ENCODE measurements at places on chromosomes 3 and 15.

GRCh38 chr15:87959662-87960061 is 296.9 kb downstream of the NTRK3 start:
- DNase-seq = no peak

DNA sequence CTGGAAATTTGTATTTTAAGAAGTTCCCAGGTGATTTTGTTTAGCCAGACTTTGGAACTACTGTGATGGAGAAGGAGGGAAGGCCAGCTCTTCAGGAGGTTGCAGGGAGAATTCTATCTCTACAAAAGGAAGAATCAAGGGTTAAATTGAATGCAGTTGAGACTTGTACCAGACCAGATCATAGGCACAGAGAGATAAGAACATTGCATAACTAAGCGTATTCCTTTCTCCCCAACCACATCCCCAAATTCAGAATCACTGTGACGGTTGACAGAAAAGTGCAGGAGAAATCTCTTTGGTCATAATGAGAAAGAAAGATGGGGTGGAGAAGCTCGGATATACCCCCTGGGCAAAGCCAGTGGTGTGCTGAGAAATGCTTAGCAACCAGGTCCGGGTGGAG is 7.2 kb downstream of the PLD1 start:
- no peak for DNase-seq

DNA sequence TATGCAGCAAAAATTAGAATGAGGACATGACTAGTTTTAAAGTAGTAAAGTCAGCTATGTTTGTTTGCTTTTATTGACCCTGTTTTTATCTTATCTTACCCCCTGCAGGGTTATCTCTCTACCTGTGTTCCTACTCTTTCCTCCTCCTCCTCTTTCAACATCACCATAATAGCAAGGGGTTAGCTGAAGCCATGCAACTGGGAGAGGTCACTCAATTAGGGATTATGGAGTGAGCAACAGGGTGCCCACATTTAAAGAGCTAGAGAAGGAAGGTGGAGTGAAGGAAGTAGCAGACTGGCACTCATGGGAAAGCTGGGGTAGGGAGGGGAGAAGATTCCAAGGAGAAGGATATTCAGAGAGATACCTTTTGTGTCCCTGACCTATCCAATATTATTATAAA is 125.9 kb downstream of the LRTM1 start:
- DNase-seq = no peak

DNA sequence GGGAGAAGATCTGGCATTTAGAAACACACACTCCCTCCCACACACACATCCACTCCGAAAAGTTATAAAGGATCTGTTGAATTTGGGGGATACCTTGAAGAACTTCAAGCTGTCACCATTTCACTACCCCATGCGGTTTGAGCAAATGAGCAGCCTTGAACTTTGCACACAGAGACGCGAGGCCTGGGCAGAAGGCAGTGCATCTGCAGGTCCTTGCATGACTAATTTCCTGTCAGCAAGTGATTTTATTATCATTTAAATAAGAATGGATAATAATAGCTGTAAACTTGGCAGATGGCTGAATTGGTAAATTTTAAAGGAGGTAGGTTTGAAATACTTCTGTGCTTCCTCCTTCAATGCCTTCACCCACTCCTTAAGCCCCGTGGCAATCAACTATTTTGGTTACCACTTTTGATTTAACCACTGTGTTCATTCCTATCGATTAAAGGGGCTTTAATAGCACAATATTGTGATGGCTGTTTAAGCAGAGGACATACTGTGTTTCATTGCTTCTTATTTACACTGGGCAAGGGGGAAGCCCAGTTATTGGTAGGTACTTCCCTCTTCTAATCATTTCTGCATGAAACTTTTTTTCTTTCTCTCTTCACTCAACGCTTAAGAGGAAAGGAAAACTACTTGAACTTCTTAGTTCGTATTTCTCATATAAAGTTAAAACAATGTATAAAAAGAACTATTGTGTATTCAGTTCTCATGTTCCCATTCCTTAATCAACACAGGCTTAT is 108.1 kb downstream of the ROBO2 start:
- DNase-seq = no peak

DNA sequence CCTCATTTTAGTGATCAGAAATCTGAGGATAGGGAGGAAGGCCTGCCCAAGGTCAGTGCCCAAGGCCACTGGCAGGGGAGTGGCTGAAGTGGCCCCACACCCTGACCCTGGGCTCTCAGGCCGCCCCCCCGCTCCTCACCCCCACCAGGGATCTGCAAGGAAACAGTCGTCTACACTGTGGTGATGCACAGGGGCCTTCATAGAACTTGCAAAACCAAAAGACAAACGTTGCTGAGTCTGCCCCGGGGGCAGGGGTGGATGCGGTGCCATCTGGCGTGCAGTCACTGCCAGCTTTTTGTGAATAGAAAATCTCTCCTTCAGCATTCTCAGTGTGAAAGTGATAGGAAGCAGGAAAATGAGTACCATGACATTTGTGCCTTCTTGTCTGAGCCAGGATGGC is 41.3 kb downstream of the WHAMM start:
- no peak for DNase-seq

DNA sequence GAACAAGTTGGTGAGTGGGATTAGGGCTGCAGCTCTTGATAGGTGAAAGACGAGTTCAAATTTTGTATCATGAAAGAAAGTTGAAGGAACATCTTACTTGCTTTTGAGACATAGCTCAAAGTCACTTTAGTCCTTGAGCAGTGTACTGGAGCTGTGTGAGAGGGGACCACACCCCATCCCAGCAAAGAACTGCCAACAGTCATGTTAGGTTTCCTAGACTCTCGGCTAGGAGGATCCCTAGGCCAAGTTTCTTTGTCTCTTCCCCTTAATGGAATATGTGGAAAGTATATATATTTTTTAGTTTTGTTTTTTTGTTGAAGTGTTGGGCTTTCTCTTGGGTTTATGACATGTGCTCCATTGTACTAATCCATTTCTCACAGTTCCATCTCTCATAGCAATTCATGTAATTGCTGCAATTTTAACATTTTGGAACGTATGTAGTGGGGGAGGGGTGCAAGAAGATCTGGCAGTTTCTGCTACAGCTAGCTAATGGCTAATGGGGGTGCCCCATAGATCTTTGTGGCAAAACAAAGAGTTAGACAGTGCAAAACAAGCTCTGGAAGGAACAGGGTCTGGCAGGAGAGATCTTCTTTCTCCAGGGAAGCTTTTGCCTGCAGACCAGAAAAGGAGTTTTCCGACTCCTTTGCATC is 25.1 kb downstream of the TLNRD1 start:
- DNase-seq = no peak

DNA sequence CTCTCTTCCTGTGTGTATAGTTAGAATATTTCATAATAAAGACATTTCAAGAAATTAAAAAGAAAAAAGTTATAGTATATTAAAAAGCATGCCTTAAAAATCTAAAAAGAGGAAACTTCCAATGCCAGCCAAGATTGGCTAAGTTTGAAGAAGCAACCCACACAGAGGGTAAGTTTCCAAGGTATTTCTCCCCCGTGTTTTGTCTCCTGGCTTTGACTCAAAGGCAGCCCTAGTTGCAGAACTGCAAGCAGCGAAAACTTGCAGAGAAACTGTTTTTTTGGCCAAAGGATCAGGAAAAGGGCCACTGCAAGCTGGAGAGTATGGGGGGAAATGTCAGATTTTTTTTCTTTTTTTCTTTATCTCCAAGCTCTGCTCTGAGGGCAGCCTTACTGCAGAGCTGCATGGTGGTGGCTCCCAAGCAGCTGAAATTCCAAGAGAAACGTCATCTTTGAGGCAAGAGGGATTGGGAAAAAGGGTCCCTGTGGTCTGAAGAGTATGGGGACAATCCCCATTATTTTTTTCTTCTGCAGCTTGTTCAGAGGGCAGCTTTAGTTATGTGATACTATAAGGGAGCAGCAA is 23.0 kb downstream of the HACL1 start:
- no peak for DNase-seq

GRCh38 chr3:42159706-42160472 is 68.7 kb downstream of the TRAK1 start:
- no peak for DNase-seq

GRCh38 chr15:57567891-57568290 is 23.8 kb upstream of the MYZAP start:
- no peak for DNase-seq

DNA sequence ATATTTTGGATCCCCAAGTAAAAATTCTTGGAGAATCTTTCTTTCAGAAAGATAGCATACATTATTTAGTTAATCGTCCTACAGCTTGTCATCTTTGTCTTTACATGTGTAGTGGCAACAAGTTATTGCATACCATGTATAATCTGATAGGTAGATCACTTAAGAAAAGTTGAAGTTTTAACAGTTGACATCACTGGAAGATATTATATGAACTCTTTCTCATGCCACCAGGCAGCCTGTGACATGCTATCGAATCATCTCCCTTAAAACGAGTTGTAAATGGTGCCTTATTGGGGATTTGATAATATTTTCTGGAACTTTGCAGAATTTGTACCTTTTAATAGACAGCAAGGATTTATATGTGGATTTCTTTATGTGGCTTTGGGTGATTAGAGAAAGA is 8.7 kb downstream of the U2SURP start:
- no peak for DNase-seq

DNA sequence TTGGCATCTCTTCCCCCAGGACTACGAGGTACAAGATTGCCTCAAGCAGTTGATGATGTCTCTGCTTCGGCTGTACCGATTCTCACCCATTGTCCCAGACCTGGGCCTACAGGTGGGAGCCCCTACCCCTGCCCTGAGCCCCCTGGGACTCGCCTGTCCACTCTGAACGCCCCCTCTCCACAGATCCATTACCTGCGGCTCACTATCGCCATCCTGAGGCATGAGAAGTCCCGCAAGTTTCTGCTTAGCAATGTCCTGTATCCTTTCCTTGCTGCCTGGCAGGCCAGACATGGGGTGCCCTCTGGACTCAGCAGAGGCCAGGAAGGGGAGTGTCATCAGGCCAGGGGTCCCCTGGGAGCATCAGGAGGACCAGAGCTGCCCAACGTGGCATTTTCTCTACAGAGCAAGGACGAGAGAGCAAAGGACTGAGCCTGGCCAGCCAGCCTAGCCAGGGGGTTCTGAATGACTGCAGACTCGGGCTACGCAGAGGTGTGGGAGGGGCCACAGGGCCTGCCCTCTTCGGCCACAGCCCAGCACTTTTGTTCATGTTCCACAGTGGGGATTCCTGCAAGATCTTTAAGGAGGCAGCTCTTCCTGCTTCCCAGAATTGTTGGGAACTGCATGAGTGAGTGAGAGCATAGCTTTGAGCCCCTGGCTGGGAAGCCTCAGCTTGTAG is 11.2 kb downstream of the RNF123 start:
- no peak for DNase-seq

DNA sequence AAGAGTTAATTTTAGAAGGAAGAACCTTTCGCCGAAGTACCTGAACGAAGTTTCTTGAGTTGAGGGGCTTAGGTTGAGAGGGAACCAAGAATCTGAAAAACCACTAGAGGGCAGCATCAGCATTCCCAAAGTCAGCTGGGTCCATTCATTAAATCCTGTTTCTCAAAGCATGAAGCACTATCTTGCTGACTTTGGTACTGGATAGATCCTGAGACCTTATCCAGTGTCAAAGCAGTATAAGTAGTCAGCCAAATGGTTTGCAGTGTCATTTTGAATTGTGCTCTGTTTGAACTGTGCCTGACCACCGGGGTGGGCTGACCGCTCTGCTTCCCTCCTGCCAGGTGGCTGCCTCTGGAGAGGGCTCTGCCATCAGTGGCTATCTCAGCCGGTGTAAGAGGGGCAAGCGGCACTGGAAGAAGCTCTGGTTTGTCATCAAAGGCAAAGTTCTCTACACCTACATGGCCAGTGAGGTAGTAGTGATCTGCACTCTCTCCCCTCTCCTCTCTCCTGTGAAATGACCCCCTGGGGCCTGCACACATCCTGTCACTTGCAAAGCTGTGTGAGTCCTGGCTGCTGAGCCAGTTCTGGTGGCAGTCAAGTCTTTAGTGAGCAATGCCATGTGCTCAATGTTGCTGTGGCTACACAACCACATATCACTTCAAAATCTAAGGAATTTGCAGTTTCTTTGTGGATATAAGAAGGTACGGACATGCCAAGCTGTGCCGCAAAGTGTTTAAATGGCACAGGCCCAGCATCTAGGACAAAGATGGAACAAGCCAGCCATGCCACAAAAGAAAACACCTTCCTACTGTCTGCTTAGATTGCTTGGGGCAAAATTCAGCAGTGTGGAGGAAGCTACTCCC is 21.4 kb upstream of the NR2C2 start:
- DNase-seq = peak; percentile 20

DNA sequence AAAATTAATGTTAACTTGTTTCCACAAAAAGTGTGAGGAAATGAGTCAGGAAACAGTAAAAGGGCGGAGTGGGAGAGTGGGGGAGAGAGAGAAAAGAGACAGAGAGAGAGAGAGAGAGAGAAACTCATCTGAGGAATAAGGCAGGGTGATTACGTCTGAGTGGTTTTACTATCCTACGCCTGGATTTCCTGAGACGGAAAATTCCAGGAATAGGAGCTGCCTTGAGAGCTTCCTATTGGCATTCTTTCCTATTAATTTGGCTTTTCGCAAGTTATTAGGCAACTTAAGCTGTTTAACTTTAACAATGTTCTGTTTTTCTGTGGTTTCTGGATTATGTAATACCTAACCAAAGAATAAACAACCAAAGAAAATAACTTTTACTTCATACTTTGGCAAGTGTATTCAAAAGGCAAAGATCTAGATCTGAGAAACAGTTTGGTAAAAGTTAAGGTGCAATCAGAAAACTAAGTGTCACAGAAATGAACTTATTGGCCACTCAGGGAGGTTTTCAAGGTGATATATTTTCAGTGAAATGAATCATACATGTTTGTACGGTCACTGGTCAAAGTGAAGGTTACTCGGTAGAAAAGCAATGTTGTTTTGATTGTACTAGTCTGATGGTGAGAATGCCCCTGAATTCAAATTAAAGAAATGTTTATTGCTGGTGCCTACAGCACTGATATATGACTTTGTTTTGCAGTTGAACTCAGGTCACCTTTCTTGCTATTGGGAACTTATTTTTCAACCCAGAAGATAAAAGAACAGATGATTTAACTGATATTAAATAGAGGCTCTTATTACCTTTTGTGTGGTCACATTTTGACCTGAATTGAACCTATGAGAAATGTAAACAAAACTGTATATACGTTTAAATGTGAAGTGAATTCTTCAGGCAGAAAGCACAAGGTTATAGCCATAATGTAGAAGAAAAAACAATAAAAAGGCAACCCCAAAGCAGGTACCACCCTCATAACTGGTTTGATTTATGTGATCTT is 39.9 kb upstream of the TNFSF10 start:
- DNase-seq = peak; percentile 76

DNA sequence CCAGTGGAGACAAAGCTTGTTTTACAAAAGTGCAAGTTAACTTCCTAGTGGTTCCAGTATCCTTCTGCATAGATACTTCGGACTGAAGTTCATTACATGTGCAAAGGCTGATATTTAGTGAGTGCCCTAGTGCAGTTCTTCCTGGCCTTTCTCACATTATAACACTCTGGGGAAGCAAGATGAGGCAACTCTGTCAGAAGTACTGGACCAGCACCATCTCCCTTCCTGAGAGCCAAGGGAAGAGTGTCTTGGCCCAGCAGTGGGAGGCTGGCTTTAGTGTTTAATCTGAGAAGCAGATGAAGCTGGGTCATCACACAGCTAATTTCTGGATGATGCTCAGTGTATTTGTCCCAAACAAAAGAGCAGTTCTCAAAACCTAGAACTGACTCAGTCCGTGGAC is 397.7 kb downstream of the CACNA2D3 start:
- no peak for DNase-seq

Measured in AG09319 (cell line).